ENCODE measurements at places on chromosomes 7 and 10.

DNA sequence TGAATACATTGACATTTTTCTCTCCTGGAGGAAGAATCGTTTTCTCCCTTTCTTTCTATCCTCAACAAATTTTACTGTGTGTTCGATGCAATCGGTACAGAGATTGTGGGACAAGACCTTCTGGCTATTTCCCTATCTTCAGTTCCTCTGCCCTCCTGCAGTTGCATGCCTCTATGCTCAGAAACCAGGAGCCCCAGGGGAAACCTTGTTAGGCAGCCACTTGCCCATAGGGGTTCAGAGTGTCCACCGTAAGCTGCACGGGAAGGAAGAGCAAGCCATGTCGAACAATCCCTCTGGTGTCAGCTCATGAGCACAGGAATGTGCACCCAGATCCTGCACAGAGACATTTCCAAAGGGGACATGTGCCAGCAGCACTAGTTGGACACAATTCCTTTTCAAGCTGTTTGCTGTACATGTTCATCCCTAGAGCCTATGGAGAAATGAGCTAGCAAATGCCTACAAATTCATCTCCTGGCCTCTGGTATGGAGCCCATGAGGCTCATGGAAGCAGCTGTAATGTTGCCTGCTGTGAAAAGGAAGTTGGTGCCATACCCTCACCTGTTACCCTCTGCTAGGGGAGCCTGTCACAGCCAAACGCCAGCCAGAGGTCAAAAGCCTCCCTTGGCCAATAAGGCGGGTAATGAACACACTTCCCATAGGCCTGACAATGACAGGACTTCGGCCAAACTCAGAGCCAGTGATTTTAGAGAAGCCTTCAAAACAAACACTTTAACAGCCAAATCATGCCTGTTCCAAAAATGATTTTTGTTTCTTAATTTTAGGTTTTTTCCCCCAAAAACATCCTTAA, 35.9 kb upstream of the ASAH2 start:
- DNase-seq: no peak

- DNase-seq: no peak
Measured at GRCh38 chr10:130483691-130484467, 347.7 kb downstream of the GLRX3 start.

DNA sequence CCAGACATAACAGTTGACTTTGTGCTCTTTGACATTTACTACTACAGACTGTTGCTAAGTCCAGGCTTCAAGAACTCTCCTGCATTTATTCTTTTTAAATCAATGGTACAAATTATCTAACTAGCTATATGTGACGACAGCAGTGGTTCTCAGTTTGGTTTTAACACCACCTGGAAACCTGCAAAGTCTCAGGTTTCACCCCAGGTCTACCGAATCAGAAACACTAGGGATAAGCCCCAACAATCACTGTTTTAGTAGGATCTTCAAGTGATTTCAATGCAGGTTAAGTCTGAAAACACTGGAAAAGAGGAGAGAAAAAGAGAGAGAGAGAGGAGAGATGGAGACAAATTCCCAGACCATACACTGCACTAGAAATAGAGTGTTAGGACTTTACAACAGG, 519.0 kb downstream of the PCDH15 start:
- DNase-seq: no peak

DNA sequence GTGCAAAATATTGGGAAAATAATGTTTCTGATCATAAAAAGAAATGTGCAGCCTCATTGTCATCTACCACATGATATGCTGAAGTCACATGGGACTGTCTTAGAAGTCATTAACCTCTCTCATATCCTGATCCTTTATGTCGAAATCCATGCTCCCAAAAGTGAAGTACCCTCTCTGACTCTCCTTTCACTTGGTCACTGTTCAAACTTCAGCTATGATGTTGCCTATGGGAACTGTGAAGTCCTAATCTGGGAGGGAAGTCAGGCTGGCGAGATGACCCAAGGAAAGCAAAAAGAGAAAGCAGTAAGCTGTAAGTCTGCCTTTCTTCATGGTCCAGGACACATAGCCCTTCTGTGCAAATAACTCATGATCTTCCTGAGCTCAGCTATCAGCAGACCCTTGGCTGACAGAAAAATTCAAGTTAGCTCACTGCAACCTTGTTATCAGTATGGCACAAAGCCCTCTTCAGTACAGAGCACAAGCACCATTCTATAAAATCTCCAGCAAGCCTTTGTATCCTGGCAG, 29.5 kb downstream of the WASL start:
- DNase-seq: no peak

DNA sequence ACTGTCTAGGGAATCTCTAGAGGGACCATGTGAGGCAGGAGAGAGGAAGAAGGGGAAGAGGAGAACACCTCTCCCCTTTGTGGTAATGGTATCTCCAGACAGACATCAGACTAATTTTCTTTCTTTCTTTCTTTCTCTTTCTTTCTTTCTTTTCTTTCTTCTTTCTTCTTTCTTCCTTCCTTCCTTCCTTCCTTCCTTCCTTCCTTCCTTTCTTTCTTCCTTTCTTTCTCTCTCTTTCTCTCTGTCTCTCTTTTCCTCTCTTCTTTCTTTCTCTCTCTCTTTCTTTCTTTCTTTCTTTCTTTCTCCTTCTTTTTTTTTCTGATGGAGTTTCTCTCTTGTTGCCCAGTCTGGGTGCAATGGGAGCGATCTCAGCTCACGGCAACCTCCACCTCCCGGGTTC, 73.2 kb upstream of the PAX2 start:
- DNase-seq: no peak

DNA sequence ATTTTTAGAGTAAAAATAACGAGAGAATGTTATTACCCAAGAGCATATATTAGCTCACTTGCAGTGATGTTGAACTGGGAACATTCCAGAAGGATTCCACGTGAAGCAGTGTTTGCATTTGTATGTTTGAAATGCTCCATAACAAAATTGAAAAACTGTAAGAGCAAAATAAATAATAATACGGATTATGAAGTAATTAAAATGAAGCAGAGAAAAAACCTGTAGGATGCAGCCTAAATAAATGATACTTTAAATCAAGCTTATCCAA, 203.3 kb downstream of the BAMBI start:
- DNase-seq: no peak

DNA sequence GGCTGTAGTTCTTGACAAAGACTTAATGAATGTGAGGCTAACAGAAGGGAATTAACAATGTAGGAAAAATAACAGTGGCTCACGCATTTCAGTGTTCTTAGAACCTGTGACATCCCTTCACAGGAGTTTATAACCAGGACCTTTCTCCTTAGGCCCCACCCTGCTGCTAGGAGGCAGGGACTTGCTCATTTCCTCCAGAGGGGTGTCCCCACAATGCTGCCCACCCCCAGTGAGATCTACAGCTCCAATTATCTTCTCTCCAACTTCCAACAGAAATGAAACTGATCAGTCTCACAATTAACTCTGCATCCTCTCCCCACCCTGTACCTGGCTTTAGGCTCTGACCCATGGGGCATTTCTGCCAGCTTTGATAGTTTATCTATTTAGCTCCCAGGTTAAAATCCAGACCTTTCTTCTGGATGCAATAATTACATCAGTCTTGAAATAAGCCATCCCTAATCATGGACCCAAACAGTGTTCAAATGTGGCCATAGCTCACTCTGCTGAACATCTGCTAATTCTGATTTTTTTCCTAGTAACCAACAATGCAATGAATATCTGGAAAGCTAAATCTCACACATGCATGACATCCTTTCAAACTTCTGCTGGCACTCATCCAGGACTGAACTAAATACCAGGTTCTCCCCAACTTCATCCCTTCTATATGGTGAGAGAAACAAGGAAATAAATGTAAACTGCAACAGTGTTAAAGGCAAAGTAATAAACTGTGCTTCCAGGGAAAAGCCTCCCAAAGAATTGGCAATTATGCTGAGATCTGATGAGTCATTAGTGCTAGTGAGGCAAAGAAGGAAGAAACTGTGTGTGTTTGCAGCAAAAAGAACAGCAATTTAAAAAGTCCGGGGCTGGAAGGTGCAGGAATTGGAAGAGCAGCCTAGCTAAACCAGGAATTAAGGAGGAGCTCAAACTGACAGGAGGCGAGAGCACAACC, 64.6 kb downstream of the HERPUD2 start:
- DNase-seq: peak; percentile 35

GRCh38 chr10:62514079-62514693, 140.0 kb downstream of the ZNF365 start:
- peak; percentile 91 for DNase-seq
